ENCODE measurements at places on chromosomes 6 and 20. TPM values are rescaled to one million over a fixed set of nuclear protein-coding genes. Genes with fewer than 3 reads are reported as not detected.
A peak's percentile ranks its signal among the peaks of the same experiment; 100 is the strongest.

The CST11 gene
- not detected for total RNA-seq

The AFDN gene
- total RNA-seq = 37.7 TPM

The JAG1 gene
- 0.89 TPM for total RNA-seq

The PCK1 gene
- not detected for total RNA-seq

DNA sequence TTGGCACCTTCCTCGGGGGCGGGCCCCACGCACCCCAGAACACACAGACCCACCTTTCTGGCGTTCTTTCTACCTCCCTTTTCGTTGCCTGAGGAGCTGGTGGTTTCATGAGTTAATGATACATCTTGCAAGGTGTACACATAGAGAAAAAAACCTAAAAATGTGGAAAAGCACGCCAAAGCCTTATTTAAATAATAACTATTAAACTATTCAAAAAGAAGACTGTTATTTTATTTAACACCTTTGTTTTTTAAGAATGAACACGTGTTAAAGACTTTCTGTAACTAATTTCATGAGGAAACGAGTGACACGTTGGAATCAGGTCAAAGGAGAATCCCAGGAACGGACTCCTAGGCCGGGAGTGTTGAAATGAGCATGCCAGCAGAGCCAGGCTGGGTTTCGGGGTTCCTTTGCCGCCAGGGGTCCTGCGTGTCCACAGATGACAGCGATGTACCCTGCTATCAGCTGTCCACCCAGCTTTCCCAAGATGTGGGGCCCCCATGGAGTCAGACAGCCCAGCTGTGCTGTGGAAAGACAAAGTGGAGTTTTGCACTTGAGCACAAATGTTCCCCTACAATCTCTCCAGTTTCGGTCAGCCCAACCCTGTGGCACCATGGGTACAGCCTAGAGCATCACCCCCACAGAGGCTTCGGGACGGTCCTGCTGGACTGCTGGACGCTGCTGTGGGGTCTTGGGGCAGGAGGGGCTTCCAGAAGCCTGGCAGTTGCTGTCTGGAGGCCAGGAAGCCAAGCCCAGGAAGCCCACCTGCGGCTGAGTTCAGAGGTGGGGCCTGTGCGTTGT is 16.1 kb downstream of the SLC17A9 start:
- H3K36me3 ChIP-seq = peaks cover 1% of the 10 kb centered on the region
- no peak for DNase-seq
- H3K4me3 ChIP-seq = no peak overlapping the region
- peaks cover 12% of the 10 kb centered on the region for H3K4me1 ChIP-seq

DNA sequence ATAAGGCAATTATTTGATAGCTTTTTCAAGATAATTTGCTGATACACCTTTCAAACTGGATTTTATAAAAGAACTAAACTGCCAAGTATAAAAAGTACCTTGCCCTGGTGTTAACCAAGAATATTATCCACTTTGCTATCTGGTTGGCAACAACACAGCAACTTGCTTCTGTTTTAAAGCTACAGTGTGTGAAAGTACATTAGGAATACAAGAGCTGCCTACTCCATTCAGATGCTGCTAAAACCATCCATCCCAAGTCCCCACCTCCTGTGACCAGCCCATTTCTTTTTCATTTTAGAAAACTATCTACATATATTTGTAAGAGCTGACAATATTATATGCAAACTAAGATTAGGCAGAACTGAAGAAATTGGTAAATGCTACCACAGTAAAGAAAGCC is 12.8 kb downstream of the CLDN20 start:
- peaks cover 6% of the 10 kb centered on the region for H3K4me1 ChIP-seq
- H3K27me3 ChIP-seq = no peaks in the 10 kb centered on the region
- no peak overlapping the region for H3K27ac ChIP-seq
- H3K4me3 ChIP-seq = no peak overlapping the region

DNA sequence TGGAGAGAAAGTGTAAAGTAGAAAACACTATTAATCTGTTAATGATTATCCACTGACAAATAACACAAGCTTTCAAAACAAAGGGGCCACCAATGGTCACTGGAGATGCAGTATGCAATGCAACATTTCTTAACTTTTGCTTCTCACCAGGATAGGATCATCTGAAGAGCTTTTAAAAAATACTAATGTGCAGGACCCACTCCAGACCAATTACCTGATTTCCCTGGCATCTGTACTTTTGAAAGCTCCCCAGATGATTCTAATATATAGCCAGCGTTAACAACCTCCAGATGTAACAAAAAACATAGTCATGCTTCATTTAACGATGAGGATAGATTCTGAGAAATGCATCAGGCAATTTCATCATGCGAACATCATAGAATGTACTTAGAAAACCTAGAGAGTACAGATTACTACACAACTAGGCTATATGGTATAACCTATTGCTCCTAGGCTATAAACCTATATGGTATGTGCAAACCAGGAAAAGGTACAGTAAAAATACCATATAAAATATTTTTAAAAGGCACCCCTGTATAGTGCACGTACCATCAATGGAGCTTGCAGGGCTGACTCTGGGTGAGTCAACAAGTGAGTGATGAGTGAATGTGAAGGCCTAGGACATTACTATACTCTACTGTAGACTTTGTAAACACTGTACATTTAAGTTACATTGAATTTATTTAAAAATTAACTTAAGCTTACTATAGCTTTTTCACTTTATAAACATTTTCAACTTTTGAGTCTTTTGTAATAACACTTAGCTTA is 69.2 kb downstream of the ATG5 start:
- peaks cover 4% of the 10 kb centered on the region for H3K4me1 ChIP-seq
- no peak overlapping the region for H3K4me3 ChIP-seq
- peaks cover 27% of the 10 kb centered on the region for H3K36me3 ChIP-seq
- no peaks in the 10 kb centered on the region for H3K27me3 ChIP-seq

- H3K4me3 ChIP-seq = no peak overlapping the region
- peaks cover 14% of the 10 kb centered on the region for H3K4me1 ChIP-seq
- no peak for DNase-seq
- H3K27me3 ChIP-seq = no peaks in the 10 kb centered on the region
- H3K36me3 ChIP-seq = peaks cover 19% of the 10 kb centered on the region
These were observed 40.7 kb downstream of the ZNF831 start for GRCh38 chr20:59204165-59204894.

DNA sequence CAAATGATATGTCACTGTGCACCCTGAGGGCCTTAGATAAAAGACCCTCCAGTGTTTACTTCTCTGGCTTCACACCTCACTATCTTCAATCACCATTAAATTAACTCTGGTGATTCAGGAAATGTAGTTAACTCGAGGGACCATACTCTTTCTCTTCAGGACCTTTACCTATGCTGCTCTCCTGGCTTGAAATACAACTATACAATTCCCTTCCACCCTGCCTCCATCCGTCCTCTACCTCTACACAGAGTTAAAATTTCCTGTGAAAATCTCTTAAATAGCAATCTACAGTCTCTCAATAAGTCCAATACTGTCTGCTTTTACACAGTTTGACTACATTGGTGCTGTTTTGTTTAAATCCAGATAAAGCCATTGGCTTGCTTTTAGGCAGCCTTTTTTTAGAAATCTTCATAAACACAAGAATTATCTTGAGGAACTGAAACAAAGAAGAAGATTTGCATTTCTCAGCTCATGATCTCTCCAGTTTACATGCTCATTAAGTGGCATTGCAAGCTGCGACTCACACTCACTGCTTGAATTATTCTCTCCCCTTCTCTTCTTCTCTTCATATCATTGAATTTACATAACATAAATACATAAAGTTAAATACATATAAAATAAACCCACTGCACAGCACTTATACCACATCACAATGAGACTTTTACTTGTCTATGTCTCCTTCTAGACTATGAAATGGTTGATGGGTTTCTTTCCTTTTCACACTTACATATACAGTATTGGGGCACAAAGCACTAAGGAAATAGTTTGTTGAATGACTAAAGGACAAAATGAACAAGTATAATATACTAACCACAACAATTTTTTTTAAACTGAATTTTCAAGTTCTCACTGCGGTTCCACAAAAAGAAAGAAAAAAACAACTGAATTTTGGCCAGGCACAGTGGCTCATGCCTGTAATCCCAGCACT is 239.0 kb upstream of the KCNQ5 start:
- no peaks in the 10 kb centered on the region for H3K36me3 ChIP-seq
- DNase-seq = no peak
- H3K27me3 ChIP-seq = peaks cover 8% of the 10 kb centered on the region

DNA sequence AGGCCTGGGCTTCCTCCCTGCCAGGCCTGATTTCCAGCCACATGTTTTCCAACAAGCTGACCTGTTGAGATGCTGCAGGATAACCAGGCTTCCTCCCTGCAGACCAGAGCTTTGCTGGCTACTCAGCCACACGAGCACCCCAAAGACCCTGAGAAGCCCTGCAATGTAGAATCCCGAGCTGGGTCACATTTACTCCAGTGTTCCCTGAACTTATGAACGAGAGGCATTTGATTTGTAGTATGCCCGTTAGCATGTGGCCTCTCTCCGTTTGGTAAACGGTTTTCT is 4.0 kb downstream of the SIRPA start:
- peaks cover 39% of the 10 kb centered on the region for H3K27me3 ChIP-seq
- DNase-seq = no peak
- no peaks in the 10 kb centered on the region for H3K36me3 ChIP-seq
- H3K4me3 ChIP-seq = no peak overlapping the region
- H3K4me1 ChIP-seq = no peaks in the 10 kb centered on the region
- H3K27ac ChIP-seq = no peak overlapping the region

GRCh38 chr20:48653706-48654051 is 174.1 kb downstream of the PREX1 start:
- peaks cover 35% of the 10 kb centered on the region for H3K36me3 ChIP-seq
- DNase-seq = no peak
- no peak overlapping the region for H3K27ac ChIP-seq
- no peak overlapping the region for H3K4me3 ChIP-seq
- H3K27me3 ChIP-seq = no peaks in the 10 kb centered on the region
- peaks cover 11% of the 10 kb centered on the region for H3K4me1 ChIP-seq

- DNase-seq = no peak
- H3K36me3 ChIP-seq = no peaks in the 10 kb centered on the region
- H3K4me3 ChIP-seq = no peak overlapping the region
- peaks cover 2% of the 10 kb centered on the region for H3K4me1 ChIP-seq
- no peak overlapping the region for H3K27ac ChIP-seq
These were observed 36.3 kb downstream of the KIF25 start for GRCh38 chr6:168033791-168034190.

DNA sequence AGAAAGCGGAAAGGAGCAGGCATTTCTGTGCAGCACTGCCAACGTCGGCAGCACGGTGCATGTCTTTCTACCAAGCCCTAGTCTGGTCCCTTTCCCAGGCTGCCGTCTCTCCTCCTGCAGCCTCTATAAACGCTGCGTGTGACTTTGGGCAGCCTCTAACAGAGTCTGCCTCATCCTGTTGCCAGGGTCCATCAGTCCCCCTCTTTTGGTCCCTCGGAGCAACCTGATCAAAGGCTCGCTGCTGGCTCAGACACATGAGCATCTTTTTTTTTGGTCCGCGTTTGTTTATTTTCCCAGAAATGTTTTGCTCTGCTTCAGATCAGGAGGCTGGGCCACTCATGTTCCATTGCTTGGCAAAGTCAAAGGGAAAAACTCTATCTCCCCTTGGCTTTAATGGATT is 166.8 kb upstream of the CST7 start:
- H3K4me1 ChIP-seq = peaks cover 28% of the 10 kb centered on the region
- DNase-seq = peak; percentile 4
- no peaks in the 10 kb centered on the region for H3K36me3 ChIP-seq
- H3K4me3 ChIP-seq = no peak overlapping the region
- no peak overlapping the region for H3K27ac ChIP-seq
- H3K27me3 ChIP-seq = peaks cover 18% of the 10 kb centered on the region

GRCh38 chr20:49287555-49288249 is 9.8 kb upstream of the ZNFX1 start:
- peaks cover 94% of the 10 kb centered on the region for H3K36me3 ChIP-seq
- no peak for DNase-seq
- no peak overlapping the region for H3K4me3 ChIP-seq
- H3K27me3 ChIP-seq = no peaks in the 10 kb centered on the region
- H3K4me1 ChIP-seq = peaks cover 46% of the 10 kb centered on the region
- no peak overlapping the region for H3K27ac ChIP-seq

DNA sequence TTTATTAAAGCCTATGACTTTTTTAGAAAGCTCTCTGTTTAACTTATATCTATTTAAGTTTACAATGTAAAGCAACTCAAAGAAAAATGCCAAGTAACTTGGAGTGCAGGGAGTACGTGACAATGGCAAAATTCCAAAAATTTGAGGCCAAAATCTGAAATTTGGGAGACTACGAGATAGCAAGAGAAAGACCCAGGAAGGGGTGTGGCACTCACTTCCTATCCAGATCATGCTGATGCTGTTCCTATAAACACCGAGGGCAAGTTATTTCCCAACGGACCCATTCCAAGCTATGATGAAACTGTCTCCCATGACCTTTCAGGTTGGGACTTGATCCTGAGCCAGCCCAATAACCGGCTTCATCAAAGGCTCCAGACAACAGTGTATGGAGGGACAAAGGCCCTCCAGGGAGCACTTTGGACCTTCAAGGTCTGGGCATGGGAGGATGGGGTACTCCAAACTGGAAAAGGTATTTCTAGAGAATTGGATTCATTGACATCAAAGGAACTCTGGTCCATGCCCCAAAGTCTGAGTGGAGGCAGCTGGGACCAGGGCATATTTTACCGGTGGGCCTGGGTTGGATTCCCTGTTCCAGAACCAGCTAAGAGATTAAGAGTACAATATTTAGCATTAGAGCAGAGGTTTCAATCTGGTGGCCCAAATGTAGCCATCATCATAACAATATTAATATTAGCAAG is 15.7 kb upstream of the SLC13A3 start:
- no peak overlapping the region for H3K4me3 ChIP-seq
- DNase-seq = no peak
- H3K27ac ChIP-seq = no peak overlapping the region
- H3K4me1 ChIP-seq = no peaks in the 10 kb centered on the region
- peaks cover 3% of the 10 kb centered on the region for H3K27me3 ChIP-seq

DNA sequence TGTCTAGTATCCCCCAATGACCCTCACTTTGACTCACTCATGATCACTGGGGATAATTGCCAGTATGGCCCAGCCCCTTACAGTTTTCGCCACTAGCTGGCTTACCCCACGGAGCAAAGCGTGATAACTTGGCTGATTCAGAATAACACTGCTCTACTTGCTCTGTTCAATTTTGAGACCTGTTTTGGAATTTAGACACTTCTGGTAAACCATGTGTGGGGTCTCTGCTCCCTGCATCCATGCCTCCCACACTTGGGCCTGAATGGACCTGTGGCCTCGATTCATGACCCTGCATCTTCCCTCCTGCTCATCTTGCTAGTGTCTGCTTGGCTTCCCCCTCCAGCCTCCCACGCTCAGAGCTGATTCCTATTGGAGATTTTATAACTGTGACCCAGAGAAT is 48.9 kb downstream of the FOXA2 start:
- H3K36me3 ChIP-seq = no peaks in the 10 kb centered on the region
- no peaks in the 10 kb centered on the region for H3K4me1 ChIP-seq
- H3K27me3 ChIP-seq = peaks cover 1% of the 10 kb centered on the region
- no peak overlapping the region for H3K4me3 ChIP-seq
- DNase-seq = no peak

- DNase-seq = peak; percentile 80
- peaks cover 43% of the 10 kb centered on the region for H3K4me1 ChIP-seq
- peaks cover 13% of the 10 kb centered on the region for H3K27me3 ChIP-seq
- peaks cover 41% of the 10 kb centered on the region for H3K36me3 ChIP-seq
- peak overlapping the region; percentile 97 for H3K27ac ChIP-seq
These were observed 1.1 kb downstream of the NFATC2 start for GRCh38 chr20:51541189-51542032.

All from activated naive CD8-positive, alpha-beta T cell treated with anti-CD3 and anti-CD28 coated beads, Interleukin-2, amount 10 ng/mL, durations not matched to agents 7 days and 5 days (primary cell).